ENCODE measurements at places on chromosomes 1 and 21.

DNA sequence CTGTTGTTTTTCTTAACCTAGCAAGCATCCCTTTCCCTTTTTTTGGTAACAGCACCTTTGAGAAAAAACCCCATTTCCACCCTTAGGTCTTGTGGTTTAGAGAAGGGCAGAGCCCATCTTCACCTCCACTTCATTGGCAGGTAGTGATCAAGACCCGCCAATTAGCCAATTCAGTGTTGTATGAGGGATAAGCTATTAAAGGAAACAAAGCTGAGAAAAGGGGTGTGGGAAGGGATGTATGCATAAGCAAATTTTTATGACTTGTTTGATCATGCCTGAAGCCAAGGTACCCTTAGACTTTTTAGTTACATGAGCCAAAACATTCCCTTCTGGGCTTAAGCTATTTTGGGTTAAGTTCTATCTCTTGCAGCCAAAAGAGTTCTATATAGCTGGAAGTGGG lies 3.6 kb upstream of the ZNF697 start:
- DNase-seq = no peak

DNA sequence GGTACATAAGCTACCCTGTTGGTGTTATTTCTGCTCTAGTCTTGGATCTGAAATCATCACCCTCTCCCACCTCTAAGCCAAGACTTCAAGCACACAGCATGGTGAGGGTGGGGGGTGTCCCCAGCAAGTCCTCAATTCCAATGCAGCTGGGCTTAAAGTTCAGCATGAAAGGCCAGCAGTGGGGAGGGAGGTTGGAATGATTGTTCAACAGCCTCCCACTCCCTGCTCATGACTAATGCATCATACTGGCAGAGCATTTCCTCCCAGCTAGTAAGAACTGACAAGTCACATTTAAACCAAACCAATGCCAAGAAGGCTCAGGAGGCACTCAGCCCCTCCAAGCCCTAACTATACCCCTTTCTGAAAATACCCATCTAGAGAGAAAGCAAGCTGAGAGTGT lies 50.1 kb downstream of the TIAM1 start:
- DNase-seq = no peak

DNA sequence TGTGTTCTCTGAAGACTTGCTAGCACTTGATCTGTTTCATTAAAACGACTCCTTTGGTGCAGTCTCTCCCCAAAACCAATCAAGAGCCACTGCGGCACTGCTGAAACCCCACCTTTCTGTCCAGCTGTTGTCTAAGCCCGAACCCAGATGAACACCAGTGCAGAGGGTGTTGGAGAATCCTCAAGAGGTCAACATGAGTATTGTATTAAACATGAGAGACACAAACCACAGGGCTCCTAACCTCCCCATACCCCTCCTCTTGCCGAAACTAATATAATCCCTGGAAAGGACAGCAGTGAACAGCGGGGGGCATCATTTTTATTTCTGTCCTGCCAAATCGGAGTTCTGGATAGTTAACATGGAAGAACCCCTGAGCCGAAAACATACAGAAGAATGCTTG lies 333.9 kb downstream of the CAMTA1 start:
- no peak for DNase-seq

GRCh38 chr1:231814521-231814920 lies 187.9 kb downstream of the DISC1 start:
- no peak for DNase-seq

DNA sequence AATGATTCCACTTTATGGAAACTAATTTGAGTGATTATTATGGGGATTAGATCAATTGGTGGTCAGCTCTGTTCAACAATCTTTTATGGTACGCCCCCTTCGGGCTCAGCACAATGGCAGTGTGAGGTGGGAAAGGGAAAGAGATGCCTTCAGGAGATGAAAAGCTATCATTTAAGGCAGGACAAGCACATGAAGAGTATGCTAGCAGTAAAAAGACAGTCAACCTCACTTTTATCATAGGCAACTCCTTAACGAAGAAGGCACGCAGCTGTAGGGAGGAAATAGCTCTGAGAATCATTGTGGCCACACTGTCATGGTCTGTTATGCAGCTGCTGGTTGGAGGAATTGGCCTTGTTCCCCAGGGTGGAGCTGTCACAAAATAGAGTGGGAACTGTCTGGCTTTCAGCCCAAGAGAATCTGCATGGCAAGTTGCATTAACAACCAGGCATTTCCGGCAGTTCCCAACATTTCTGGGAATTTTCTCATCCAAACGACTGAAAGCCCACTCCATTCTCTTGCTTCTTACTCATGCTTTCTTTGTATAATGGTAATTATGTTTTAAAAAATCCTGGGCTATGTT lies 54.4 kb upstream of the BCL10 start:
- no peak for DNase-seq

- DNase-seq = no peak
Measured at GRCh38 chr1:150751443-150751842, 14.1 kb downstream of the CTSS start.

GRCh38 chr1:210688512-210689234 lies 360.0 kb downstream of the HHAT start:
- no peak for DNase-seq

- DNase-seq = no peak
Measured at GRCh38 chr1:15219280-15220023, 27.6 kb upstream of the FHAD1 start.

DNA sequence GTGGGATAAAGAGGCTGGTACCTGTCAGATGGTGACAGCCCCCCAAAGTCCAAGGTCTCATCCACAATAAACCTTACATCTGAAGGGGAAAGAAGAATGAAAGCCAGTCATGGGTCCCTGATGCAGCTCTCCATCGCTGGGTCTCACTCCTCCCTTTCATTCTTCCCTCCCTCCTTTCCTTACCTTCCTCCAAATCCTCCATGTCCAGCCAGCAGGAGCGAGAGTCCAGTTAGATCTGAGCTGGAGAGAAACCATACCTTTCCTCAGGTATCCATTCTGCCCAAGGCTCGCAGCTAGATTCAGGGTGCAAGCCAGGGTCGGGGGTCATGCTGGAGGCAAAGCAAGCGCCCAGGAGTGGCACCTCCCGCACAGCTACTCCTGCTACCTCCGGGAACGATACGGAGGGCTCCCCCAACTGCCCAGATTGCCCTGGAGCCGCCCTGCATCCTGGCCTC lies 421 bp downstream of the PSRC1 start:
- DNase-seq = no peak

DNA sequence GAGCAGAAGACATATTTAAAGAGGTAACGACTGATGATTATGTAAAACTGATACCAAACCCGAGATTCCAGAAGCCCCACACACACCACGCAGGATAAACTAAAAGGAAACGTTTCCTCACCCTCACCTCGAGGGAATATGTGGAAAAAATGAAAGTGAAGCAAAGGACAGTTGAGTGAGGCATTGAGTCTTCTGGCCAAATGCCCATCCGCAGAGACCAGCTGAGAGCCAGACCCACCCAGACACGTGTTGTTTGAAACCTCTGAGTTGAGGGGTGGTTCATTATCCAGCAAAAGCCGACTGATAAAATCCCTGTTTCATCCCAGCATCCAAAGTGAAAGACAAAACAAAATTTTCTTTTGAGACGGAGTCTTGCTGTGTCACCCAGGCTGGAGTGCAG lies 29.6 kb upstream of the PCBP3 start:
- no peak for DNase-seq

DNA sequence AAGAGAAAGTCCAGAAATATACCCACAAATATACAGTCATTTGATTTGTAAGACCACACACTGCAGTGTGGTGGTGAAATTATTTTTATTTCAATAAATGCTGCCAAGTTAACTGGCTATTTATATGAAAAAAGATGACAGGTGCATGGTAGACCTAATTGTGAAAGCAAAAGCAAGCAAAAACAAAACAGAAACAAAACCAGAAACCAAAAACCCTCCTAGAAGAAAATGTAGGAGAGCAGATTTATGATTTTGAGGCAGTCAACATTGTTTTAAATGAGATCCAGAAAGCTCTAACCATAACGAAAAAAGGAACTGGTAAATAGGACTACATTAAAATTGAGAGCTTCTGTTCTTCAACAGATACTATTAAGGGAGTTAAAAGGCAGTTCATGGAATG lies 303.6 kb downstream of the PRDM2 start:
- no peak for DNase-seq

GRCh38 chr1:85048296-85049064 lies at the start of gene MCOLN3:
MCOLN3 (minus strand) TSS chr1:85048500; CDS start chr1:85045360, 3,140 bp downstream.
- no peak for DNase-seq

DNA sequence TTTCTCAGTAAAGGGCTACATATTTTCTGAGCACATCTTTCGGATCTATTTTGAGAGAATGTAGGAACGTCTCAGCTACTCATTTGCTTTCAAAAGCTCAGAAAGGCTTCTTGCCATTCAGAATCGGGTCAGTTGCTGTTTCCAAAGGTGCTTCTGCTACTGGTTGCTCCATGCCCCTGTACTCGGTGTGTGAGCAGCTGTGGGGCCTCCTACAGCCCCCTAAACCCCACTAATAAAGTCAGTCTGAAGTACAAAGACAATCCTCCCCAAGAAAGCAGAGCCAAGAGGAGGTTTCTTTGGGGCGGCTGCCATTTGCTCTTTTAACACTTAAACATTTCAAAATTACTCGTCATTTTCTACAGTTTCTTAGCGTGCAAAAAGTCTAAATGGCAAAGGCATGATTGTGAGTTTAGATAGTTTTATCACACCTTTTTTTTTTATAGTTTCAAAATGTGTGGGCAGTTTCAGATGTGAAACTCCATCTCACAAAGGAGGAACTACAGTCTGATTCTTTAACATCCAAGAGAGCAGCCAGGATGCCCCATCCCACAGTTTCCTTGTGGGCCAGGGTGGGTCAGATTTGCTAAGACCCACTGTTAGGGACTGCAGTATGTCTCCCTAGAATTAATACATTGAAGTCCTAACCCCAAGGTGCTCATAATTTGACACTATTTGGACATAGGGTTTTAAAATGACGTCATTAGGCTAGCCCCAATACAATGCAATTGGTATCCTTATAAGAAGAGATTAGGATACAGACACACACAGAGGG lies 4.1 kb downstream of the RUNX1 start:
- DNase-seq = no peak

GRCh38 chr1:10495952-10496351 lies 21.2 kb downstream of the PEX14 start:
- no peak for DNase-seq

- peak; percentile 89 for DNase-seq
Measured at GRCh38 chr1:20151906-20152598, 12.9 kb downstream of the PLA2G2F start.

DNA sequence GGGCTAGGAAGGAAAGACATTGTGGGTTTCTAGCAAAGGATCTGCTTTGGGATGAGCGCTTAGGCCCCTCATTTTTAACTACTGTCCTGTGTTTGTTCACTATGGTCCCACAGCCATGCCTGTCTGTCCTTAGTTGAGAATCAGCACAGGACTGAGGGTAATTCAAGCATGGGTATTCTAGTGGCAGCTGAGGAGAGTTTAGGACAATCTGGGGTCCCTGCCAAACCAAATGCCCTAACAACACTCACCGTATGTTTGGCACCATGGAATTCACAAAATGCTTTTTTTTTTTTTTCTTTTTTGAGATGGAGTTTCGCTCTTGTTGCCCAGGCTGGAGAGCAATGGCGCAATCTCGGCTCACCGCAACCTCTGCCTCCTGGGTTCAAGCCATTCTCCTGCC lies 10.4 kb downstream of the ARHGEF11 start:
- no peak for DNase-seq

DNA sequence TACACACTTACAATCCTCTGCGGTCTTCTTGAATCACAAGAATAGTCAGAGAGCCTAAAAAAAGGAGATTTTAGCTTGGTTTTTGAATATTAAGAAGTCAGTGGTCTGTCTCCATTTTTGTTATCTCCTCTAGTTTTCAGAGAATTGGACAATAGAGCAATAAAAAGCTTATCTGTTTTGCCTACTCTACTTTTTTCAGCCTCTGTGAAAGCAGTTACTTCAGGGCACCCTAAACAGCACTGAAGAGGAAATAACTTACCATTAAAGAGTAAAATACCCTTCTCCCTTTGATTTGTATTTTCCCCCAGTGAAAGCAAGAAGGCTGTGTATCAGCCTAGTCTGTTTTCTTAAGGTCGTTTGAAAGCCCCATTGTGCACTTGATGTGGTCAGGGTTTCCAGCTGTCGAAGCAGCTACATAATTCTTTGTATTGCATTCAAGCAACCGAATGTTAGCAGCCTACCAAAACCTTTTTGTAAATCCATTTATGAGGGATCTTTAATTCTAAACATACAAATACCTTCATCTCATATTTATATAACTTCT lies 1.0 kb downstream of the NTMT2 start:
- no peak for DNase-seq

GRCh38 chr1:178275049-178275448 lies 181.1 kb downstream of the RASAL2 start:
- no peak for DNase-seq

DNA sequence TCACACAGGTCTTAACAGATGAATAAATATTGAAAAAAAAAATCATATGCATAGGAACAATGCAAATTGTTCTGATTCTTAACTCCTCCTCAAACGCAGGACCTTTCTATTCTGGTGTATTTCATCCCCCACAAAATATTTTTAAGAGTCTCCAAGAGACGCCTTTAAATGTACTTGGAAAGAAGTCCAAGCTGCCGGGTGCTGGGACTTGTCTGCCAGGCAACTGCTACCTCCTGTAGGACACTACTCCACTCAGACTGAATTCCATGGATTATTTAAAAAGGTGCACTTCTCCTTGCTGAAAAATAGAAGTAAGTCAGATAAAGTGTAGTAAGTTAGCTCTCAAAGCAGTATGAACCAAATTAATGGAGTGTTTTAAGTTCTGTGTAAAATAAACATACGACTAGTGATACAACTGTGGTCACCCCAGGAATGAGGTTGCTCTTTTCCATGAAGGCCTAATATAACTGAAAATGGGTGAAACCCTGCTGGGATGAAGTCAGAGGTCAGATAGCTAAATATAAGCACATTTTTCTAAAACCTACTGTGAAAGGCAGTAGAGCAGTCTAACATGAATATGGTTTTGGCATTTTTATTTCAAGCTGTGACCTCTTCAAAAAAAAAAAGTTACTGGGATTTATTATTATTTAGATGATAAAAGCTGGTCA lies 189.2 kb upstream of the PBX1 start:
- DNase-seq = no peak

DNA sequence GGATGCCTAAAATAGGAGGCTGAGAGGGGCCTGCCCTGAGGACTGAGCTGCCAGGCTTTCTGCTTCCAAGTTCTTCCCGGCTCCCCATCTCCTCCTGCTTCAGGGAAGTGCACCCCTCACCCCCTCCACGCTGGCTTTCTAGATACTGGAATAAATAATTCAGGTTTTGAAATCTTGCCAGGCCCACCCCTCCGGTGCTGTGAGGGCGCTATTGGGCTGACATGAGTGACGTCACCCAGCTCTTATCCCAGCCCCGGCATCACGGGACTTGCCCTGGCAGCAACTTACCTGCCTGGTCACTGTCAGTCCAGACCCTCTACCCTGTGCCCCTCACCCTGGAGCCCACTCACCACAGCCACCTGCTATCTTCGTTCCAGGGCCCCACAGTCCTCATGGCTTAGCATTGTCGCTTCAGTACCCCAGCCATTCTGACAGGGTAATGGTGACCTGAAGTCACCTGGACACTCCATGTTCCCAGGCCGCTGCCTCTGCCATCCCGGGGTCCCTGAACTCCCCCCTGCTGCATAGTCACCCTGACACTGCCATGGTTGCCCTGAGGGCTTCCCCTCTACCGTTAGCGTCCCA lies 819 bp upstream of the GPR3 start:
- DNase-seq = peak; percentile 33
